Fibroblast of lung (primary cell): ENCODE measurements at places on chromosomes 12 and 14.
A peak's percentile ranks its signal among the peaks of the same experiment; 100 is the strongest.

GRCh38 chr12:2811801-2812200 is 667 bp upstream of the ITFG2 start:
- no peak for DNase-seq

DNA sequence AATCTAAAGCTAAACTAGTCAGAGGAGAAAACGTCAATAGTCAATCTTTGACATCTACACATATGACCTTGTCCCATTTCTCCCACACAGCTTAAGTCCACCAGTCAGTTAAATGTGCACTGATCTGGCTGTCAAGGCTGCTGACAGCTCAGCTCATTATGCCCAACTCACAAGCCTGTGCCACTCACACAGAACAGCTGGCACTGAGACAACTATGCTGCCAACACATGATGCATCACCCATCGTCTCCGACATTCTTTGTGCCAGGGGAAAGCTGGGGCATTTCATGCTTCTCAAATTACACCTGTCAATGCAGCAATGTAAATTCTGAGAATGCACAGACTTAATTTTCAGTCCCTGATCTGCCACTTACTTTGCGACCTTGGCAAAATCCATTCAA is 25.3 kb downstream of the GNS start:
- no peak for DNase-seq

GRCh38 chr14:41490323-41490722 is 116.4 kb upstream of the LRFN5 start:
- no peak for DNase-seq

GRCh38 chr14:23237772-23238594 is at the start of gene RNF212B:
RNF212B (plus strand) TSS chr14:23237936; CDS start chr14:23240346, 2,410 bp downstream.
- DNase-seq, result peak; percentile 79

DNA sequence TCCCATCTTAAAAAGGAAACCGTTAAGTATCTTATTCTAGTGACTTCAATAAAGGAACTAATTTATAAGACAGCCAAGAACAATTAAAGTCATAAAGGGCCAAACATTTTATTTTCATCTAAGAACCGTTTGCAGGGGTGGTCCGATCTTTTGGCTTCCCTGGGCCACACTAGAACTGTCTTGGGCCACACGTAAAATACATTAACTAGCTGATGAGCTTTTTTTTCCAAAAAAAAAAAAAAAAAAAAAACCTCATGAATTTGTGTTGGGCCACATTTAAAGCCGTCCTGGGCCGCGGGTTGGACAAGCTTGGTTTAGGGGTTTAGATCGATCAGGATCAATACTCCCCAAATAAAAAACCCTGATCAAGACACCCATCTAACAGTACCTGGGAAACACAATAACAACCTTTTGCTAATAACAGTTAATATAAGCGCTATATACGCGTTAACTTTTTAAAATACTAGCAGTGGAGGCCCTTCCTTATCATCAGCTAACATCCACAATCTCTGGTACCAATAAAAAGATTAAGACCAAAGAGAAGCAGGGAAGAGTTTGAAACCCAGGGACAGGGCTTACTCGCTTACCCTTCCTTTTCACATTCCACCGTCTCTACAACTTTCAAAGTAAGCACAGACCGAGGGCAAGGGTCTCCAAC is 1.1 kb downstream of the NAP1L1 start:
- DNase-seq, result no peak

GRCh38 chr12:9323144-9323681 is 115.0 kb upstream of the PZP start:
- no peak for DNase-seq

DNA sequence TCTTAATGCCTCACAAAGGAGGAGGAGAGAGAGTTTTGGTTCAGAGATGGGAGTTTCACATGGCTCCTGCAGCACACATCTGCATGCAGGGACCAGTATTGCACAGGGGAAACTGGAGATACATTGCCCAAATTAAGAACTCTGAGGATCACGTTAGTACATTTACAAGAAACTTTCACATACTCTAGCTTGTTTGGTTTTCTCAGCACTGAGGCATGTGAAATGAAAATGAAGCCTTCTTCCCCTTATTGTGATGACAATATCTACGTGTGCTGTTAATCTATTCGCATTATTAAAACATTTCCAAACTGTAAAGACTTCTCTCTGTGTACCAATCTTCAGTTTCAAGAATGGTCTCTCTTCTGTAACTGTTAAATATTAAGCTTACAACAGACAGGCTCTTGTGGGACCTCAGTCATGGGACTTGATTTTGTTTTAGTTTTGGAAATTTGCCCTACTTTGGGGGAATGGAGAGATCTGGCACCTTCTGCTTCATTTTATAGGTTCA is 124.7 kb downstream of the DAAM1 start:
- no peak for DNase-seq

- no peak for DNase-seq
Measured at GRCh38 chr14:106062502-106063272, 536.3 kb downstream of the TMEM121 start.

DNA sequence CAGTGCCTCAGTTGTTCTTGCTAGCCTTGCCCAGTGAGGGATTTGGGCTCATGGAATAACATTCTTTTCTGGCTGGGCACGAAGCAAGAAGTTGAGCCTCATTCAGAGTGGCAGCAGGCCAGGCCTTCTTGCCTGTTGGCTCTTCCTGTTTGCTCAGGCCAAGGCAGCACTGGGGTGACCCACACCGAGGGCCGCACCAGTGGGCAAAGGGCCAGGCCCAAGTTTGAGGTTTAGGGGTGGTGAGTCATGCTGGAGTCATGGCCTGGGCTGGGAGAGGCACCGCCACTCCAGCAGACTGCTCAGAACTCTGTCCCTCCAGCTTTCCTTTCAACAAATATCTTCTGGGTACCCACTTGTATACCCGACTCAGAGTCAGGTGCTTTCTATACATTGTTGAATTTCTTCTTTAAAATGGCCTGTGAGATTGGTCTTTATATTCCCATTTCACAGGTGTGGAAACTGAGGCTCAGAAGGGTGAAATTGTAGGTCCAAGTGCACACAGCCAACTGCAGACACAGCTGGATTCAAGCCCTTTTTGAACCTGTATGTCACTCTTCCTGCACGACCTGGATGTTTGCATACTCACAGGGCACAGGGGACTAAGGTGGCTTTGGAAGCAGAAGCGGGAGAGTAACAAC is 279.4 kb downstream of the FOXN3 start:
- DNase-seq, result peak; percentile 94

DNA sequence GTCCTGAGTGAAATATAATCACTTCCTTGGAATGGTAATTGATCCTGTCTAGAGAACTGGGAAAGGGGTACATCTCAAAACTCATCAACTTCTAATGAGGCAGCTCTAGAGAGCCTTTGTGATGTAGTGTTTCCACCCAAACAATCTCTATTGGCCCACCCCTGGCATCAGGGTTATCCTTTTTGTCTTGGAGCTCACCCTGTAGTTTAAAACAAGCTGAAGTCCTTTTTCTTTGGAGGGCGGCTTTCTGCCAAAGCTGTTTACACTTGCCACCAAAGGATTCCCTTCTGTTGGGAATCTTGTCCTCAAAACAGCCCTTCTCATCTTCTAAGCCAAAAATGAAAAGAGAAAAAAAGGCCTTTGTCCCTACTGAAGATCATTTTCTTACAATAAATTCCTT is 60.6 kb upstream of the GTF2A1 start:
- no peak for DNase-seq

- DNase-seq, result no peak
Measured at GRCh38 chr12:67645126-67645525, 3.4 kb upstream of the DYRK2 start.

- peak; percentile 46 for DNase-seq
Measured at GRCh38 chr14:71498212-71498611, 434.0 kb upstream of the RGS6 start.
